Keratinocyte (primary cell): ENCODE measurements at places on chromosomes 3 and 15. TPM values are rescaled to one million over a fixed set of nuclear protein-coding genes. Genes with fewer than 3 reads are reported as not detected.

SYNM gene
- polyA plus RNA-seq = 0.04 to 0.10 TPM (median 0.09 TPM) in 3 replicates

LRRC15 gene
- not detected in 3 replicates for polyA plus RNA-seq

ECT2 gene
- 16.3 to 34.2 TPM (median 18.6 TPM) in 3 replicates for polyA plus RNA-seq

CADM2 gene
- not detected in 3 replicates for polyA plus RNA-seq

SERPINI2 gene
- polyA plus RNA-seq = not detected in 3 replicates

PPARG gene
- polyA plus RNA-seq = 2.4 to 6.1 TPM (median 3.1 TPM) in 3 replicates

SAMMSON gene
- polyA plus RNA-seq = not detected in 3 replicates

UNC13C gene
- 0.04 TPM in 1 of 3 replicates, not detected in the others for polyA plus RNA-seq

CSTA gene
- 649 to 1,138 TPM (median 1,068 TPM) in 3 replicates for polyA plus RNA-seq

NR1I2 gene
- polyA plus RNA-seq = not detected in 3 replicates

ESYT3 gene
- polyA plus RNA-seq = 0.49 to 0.63 TPM (median 0.62 TPM) in 3 replicates

OXTR gene
- polyA plus RNA-seq = 0.08 to 0.19 TPM (median 0.16 TPM) in 3 replicates

RHCG gene
- polyA plus RNA-seq = 6.9 to 41.3 TPM (median 8.9 TPM) in 3 replicates

KIF9 gene
- 6.2 to 9.2 TPM (median 7.2 TPM) in 3 replicates for polyA plus RNA-seq

PLA2G4E gene
- polyA plus RNA-seq = 1.1 to 6.7 TPM (median 3.5 TPM) in 3 replicates

CD276 gene
- polyA plus RNA-seq = 48.9 to 135 TPM (median 62.9 TPM) in 3 replicates

TGFBR2 gene
- polyA plus RNA-seq = 250 to 402 TPM (median 303 TPM) in 3 replicates

TTLL13 gene
- 0.05 to 0.09 TPM (median 0.07 TPM) in 3 replicates for polyA plus RNA-seq

COL8A1 gene
- polyA plus RNA-seq = 98.8 to 180 TPM (median 102 TPM) in 3 replicates

ACAA1 gene
- 81.4 to 125 TPM (median 85.3 TPM) in 3 replicates for polyA plus RNA-seq

REC114 gene
- polyA plus RNA-seq = not detected in 3 replicates

DIS3L gene
- 3.8 to 12.2 TPM (median 7.6 TPM) in 3 replicates for polyA plus RNA-seq

MYLK gene
- 5.8 to 31.9 TPM (median 7.8 TPM) in 3 replicates for polyA plus RNA-seq

GOLGA8Q gene
- 0.03 to 0.15 TPM in 2 of 3 replicates, not detected in the other for polyA plus RNA-seq

LDHAL6B gene
- polyA plus RNA-seq = not detected in 3 replicates

NEK10 gene
- polyA plus RNA-seq = 0.37 to 0.98 TPM (median 0.97 TPM) in 3 replicates

NEDD4 gene
- 15.5 to 24.3 TPM (median 19.0 TPM) in 3 replicates for polyA plus RNA-seq

PDHB gene
- polyA plus RNA-seq = 50.3 to 78.9 TPM (median 77.4 TPM) in 3 replicates

PLA2G4D gene
- polyA plus RNA-seq = 0.45 to 1.5 TPM (median 0.69 TPM) in 3 replicates

CYP1A2 gene
- 0.04 to 0.09 TPM in 2 of 3 replicates, not detected in the other for polyA plus RNA-seq

CCR3 gene
- 0.16 to 0.84 TPM (median 0.17 TPM) in 3 replicates for polyA plus RNA-seq

GHSR gene
- polyA plus RNA-seq = not detected in 3 replicates

STRC gene
- 0.12 to 0.31 TPM (median 0.12 TPM) in 3 replicates for polyA plus RNA-seq

ACOX2 gene
- polyA plus RNA-seq = 0.06 to 0.27 TPM (median 0.20 TPM) in 3 replicates

AADAC gene
- 0.28 to 0.68 TPM in 2 of 3 replicates, not detected in the other for polyA plus RNA-seq

ZCWPW2 gene
- polyA plus RNA-seq = 0.24 to 0.58 TPM (median 0.40 TPM) in 3 replicates

CLPX gene
- polyA plus RNA-seq = 29.0 to 51.5 TPM (median 43.6 TPM) in 3 replicates

PRKCD gene
- 24.7 to 32.1 TPM (median 25.1 TPM) in 3 replicates for polyA plus RNA-seq

TRH gene
- not detected in 3 replicates for polyA plus RNA-seq

RAB6B gene
- polyA plus RNA-seq = 2.2 to 5.5 TPM (median 2.9 TPM) in 3 replicates

FOXB1 gene
- not detected in 3 replicates for polyA plus RNA-seq

KBTBD13 gene
- not detected in 3 replicates for polyA plus RNA-seq

MESP2 gene
- 0.16 to 0.39 TPM (median 0.22 TPM) in 3 replicates for polyA plus RNA-seq

FAM43A gene
- polyA plus RNA-seq = 0.68 to 1.7 TPM (median 1.1 TPM) in 3 replicates

LIPH gene
- 0.58 to 1.7 TPM (median 1.1 TPM) in 3 replicates for polyA plus RNA-seq

SSUH2 gene
- 0.03 to 0.13 TPM (median 0.09 TPM) in 3 replicates for polyA plus RNA-seq

SCAANT1 gene
- not detected in 3 replicates for polyA plus RNA-seq

ITIH4 gene
- 1.3 to 4.1 TPM (median 1.4 TPM) in 3 replicates for polyA plus RNA-seq

KCNAB1 gene
- 0.03 to 0.18 TPM (median 0.09 TPM) in 3 replicates for polyA plus RNA-seq

PLSCR5 gene
- polyA plus RNA-seq = not detected in 3 replicates

RBP2 gene
- polyA plus RNA-seq = not detected in 3 replicates

BCHE gene
- polyA plus RNA-seq = 0.71 to 2.0 TPM (median 1.7 TPM) in 3 replicates

ZNF502 gene
- polyA plus RNA-seq = 3.3 to 4.9 TPM (median 4.8 TPM) in 3 replicates

ADAMTS7 gene
- 0.13 to 0.68 TPM (median 0.24 TPM) in 3 replicates for polyA plus RNA-seq

CPN2 gene
- not detected in 3 replicates for polyA plus RNA-seq

TNFSF10 gene
- polyA plus RNA-seq = 21.7 to 47.2 TPM (median 22.2 TPM) in 3 replicates

SLC49A4 gene
- 16.2 to 19.1 TPM (median 18.2 TPM) in 3 replicates for polyA plus RNA-seq

CELF6 gene
- 0.04 to 0.12 TPM in 2 of 3 replicates, not detected in the other for polyA plus RNA-seq

MEGF11 gene
- polyA plus RNA-seq = not detected in 3 replicates
